ENCODE measurements at places on chromosomes 4 and X.

DNA sequence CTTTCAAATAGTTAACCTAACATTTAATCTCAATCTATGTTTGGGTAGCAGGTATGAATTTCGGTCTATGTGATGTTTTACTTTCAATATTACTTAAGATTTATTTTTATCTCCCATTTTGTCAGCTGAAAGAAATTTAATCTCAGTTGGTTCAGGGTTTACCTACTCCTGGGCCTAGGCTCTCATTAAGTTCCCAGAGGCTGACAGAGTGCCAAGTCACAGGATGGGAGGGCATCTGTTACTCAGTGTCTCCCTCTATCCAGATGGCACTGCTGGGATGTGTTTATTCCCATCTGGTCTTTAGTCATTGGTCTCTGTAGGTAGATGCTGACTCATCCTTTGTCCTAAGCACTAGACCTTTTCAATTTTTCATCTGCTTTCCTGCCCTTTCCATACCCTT, 129.4 kb upstream of the ARSJ start:
- no peak for DNase-seq

DNA sequence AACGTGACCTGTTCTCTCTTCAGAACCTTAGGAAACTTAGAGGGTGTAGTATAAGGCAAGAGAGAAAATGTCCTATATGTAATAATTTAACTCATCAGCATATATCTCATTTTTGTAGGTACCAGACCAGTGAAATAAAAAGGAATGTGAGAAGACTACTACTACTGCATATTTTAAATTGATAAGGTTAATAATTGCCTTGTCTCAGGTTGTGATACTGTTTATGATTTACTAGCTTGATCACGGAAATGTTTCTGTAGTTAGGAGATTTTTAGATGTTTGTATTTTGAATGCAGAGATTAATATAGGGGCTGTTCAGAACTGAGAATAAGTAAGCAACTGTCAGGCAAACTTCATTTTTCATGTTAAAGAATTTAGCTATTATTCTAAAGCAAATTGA, 1563.4 kb downstream of the C4orf33 start:
- no peak for DNase-seq

- DNase-seq, result no peak
These were observed 16.5 kb downstream of the MCF2 start for GRCh38 chrX:139691493-139691842.

- DNase-seq, result no peak
These were observed 43.1 kb downstream of the ADAMTS3 start for GRCh38 chr4:72525938-72526337.

- no peak for DNase-seq
These were observed 92.4 kb downstream of the CXCL13 start for GRCh38 chr4:77697860-77698590.

- DNase-seq, result no peak
These were observed 163.3 kb upstream of the SPRY1 start for GRCh38 chr4:123233136-123233768.

- DNase-seq, result no peak
These were observed 1961.5 kb upstream of the TENM3 start for GRCh38 chr4:180281724-180282123.

DNA sequence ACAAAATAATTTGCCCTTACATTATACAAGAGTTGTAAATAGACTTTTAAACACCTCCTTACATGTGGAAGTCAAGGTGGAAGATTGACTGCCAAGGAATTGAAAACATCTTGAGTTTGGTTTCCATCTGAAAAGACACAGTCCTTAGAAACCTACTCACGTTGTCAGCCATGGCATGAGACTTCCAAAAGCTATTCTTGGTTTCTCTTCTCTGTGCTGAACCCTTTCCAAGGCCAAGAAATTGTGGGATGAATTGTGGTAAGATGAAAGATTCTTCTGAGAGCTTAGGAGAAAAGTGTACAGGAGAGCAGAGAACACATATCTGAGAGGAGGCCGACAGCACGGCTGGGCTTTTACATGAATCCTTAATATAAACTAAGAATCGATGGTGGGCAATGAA, 370.0 kb downstream of the FBXW7 start:
- no peak for DNase-seq

- DNase-seq, result no peak
These were observed 222.5 kb downstream of the AFAP1 start for GRCh38 chr4:7717161-7717560.
